ENCODE measurements at places on chromosomes 4 and X. TPM values are rescaled to one million over a fixed set of nuclear protein-coding genes. Genes with fewer than 3 reads are reported as not detected.

Gene TCEAL6
- polyA plus RNA-seq, result not detected

Gene DTHD1
- polyA plus RNA-seq, result not detected

- no peaks in the 10 kb centered on the region for H3K4me1 ChIP-seq
- H3K27ac ChIP-seq, result no peak overlapping the region
- no peak for DNase-seq
Measured at GRCh38 chr4:157035471-157035870, 40.5 kb upstream of the GLRB start.

DNA sequence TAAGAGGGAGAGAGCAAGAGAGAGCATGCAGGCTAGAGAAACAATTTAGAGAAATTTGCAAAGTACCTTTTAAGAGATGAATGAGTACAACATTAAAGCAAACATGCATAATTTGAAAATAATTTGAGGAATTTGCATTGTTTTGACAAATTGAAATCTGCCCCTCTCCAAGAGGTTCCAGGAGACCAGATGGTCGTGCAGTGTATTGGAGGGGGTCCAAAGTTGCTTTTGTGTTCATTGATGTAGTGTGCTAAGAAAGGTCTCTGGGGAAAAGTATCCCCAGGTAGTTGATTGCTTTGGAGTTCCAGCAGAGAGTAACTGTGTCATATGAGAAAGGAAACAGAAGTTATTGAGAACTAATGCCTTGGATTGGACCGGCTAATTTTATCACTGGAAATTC lies 635.0 kb upstream of the TENM3 start:
- no peak for DNase-seq
- no peak overlapping the region for H3K27ac ChIP-seq
- H3K27me3 ChIP-seq, result no peaks in the 10 kb centered on the region
- no peak overlapping the region for H3K4me3 ChIP-seq
- H3K4me1 ChIP-seq, result no peaks in the 10 kb centered on the region

GRCh38 chr4:141638230-141638629 lies 1.8 kb downstream of the IL15 start:
- peak overlapping the region; percentile 27 for H3K4me3 ChIP-seq
- no peak overlapping the region for H3K27ac ChIP-seq
- no peaks in the 10 kb centered on the region for H3K27me3 ChIP-seq
- H3K4me1 ChIP-seq, result peaks cover 1% of the 10 kb centered on the region

DNA sequence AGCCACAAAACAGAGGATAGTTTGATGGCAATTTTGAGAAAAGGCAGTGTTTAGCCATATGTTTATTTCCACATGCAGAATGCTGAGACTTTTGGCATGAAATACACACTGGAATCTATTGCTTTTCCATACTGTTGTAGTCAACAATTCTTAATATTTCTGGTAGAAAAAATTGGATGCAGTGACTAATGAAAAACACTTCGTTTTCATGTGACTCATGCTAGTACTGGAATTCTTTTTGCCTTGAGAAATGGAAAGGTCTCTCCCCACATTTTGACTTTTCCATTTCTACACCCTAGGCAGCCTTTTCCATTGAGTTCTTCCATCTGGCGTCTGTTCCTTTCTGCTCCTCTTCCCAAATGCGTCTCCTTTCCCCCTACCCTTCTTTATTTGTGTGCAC lies 425.2 kb upstream of the FTHL17 start:
- no peak for DNase-seq
- H3K4me3 ChIP-seq, result no peak overlapping the region
- H3K4me1 ChIP-seq, result no peaks in the 10 kb centered on the region
- no peaks in the 10 kb centered on the region for H3K36me3 ChIP-seq
- no peaks in the 10 kb centered on the region for H3K27me3 ChIP-seq

- 0 out of 2 replicates have a peak, but pooled peaks cover 3% of the 10 kb centered on the region for H3K4me1 ChIP-seq
- peaks cover 32% of the 10 kb centered on the region for H3K27me3 ChIP-seq
- no peak within 1 kb of the TSS for H3K27ac ChIP-seq
- peak; percentile 22 for DNase-seq
- H3K4me3 ChIP-seq, result peak within 1 kb of the TSS; percentile 65
- no peaks in the 10 kb centered on the region for H3K36me3 ChIP-seq
Measured at GRCh38 chr4:83535520-83536361, at the start of gene GPAT3. TSS of gene GPAT3 (plus strand) at chr4:83536108. CDS start at chr4:83536623, 515 bp downstream.

- no peak overlapping the region for H3K27ac ChIP-seq
- H3K4me1 ChIP-seq, result peaks cover 12% of the 10 kb centered on the region
- H3K4me3 ChIP-seq, result no peak overlapping the region
- H3K36me3 ChIP-seq, result no peaks in the 10 kb centered on the region
- no peak for DNase-seq
- H3K27me3 ChIP-seq, result no peaks in the 10 kb centered on the region
Measured at GRCh38 chr4:7648544-7649395, 214.0 kb upstream of the PSAPL1 start.

All from SK-N-SH (cell line).